ENCODE measurements at places on chromosomes 16 and 17.

DNA sequence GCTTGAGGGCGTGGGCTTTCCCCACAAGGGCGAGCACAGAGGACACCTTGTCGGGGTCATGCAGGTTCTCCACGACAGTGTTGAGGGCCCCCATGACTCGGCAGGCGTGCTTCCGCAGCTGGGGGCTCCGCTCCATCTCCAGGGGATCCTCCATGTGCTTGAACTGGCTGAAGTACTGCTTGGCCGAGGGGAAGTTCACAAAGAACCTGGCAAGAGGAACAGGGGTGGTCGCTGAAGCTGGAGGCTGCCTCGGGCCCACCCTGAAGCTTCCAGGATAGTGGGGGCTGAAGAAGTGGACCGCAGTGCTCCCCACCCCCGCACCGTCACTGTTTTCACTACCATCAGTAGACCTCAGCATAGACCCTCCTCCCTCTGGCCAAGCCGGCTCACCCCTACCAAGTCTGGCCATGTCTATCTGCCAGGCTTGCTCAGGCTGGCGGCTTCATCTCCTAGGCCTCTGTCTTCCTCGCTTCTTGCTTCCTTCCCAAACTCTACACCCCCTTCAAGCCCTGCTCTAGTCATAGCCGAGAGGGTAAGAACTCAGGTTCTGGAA, 5.9 kb downstream of the CYGB start:
- DNase-seq: no peak

- no peak for DNase-seq
These were observed 524 bp downstream of the EFTUD2 start for GRCh38 chr17:44898768-44899073.

DNA sequence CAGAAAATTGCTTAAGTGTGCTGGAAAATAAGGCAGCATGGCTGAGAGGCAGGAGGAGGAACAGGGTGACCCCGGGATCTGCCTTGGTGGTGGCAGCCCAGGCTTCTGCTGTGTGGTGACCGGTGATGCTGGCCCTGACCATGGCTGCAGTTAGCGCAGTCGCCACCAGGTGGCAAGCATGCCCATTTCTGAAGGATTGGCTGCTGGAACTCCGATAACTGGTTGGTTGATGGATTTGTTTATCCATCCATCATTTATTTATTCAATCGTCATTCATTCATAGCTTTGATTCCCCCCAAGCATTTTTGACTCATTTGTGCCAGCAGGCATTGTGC, 29.1 kb upstream of the ITGA3 start:
- DNase-seq: peak; percentile 88

GRCh38 chr16:29857133-29857760, 5.8 kb downstream of the CDIPT start:
- no peak for DNase-seq

- DNase-seq: no peak
These were observed 1.4 kb downstream of the NFAT5 start for GRCh38 chr16:69566981-69567680.

- no peak for DNase-seq
These were observed 5.4 kb downstream of the TNP2 start for GRCh38 chr16:11263737-11264136.

DNA sequence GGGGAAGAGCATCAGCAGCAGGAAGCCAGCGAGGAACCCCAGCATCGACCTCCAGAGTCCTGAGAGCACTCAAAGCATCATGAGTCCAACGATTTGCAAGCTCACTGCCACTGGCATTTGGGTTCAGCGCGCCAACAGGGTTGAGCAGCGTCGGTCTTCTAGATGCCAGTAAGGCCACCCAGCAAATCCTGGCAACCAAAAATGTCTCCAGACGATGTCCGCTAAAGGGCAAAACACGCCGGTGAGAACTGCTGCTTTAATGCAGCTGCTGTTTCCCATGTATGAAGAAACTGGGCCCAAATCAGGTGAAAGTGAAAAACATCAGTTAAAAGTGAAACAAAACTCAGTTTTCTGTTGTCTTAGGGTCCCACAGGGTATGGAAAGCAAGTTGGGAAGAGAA, 70.2 kb downstream of the ANKRD11 start:
- no peak for DNase-seq

DNA sequence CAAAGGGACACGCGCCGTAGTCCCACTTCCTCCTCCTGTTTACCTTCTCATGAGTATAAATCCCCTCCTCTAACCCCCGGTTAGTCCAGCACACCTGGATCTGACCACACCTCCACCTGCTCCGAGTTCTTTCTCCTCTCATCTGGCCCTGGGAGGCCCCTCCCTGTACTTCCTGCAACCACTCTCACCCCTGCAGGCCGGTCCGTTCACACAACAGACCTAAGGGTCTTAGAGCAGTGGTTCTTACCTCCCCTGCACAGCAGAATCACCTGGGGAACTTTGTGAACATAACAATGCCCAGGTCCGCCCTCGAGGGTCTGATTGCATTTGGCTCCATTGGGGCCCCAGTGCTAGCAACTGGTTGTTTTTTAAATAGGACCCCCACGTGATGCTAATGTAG, 24.8 kb downstream of the TMEM114 start:
- no peak for DNase-seq

GRCh38 chr16:63702981-63703590, 1418.8 kb downstream of the CDH11 start:
- DNase-seq: no peak

DNA sequence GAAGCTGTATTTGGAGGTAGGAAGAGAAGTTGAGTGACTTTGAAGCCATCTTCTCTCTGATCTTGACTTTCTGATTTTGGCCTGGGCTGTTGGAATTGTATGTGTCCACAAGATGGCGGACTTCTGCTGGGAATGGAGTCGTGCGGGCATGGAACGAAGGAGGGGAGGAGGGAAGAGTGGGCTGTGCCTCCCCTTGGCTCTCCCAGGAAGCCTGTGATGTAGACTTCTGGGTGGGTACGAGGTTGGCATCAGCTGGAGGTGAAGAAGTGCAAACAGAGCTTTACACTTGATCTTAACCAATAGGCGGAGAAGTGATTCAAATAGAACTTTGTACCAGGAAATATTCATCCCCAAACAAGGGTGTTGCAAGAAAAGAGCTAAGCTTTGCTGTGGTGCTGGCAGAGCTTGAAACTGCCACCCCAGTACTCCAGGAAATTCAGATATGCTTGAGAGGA, 7.4 kb upstream of the TMEM220 start:
- no peak for DNase-seq

DNA sequence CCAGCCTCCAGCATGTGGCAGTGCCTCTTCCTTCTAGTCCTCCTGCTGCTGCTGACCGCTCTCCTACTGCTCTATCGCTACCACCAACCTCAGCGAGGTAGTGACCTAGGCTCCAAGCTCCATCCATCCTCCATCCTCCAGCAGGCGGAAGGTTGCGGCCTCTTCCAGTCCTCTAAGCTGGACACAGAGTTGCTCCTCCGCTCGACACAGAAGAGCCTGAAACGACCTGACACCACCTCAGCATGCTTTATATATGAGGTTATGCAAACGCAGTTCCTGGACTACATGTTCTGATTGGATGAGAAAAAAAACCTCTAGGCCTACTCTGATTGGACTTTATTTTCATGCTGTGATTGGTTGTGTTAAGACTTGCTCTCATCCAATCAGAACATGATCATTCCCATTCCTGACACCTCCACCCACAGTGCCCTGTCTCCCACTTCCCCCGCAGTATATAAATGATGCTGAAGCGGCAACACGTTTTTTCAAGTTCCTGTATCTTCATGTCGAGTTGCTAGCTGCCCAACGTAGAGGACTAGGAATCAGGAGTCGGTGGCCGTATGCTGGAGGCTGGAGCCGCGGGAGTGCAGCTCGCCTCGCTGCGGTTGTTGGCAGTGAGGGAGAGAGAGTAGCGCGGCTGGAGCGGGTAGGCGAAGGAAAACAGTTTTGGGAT, 398.1 kb downstream of the KCNJ18 start:
- no peak for DNase-seq

- DNase-seq: no peak
These were observed 36.5 kb downstream of the TBCD start for GRCh38 chr17:82788206-82789001.

- no peak for DNase-seq
These were observed 22.7 kb downstream of the MYO15B start for GRCh38 chr17:75610103-75610984.

- DNase-seq: no peak
These were observed 20.5 kb upstream of the ITGA3 start for GRCh38 chr17:50035421-50035879.

- DNase-seq: no peak
These were observed 374.0 kb upstream of the ASIC2 start for GRCh38 chr17:33667052-33667509.

GRCh38 chr17:57166803-57167202, 81.8 kb downstream of the AKAP1 start:
- DNase-seq: no peak

GRCh38 chr16:31148896-31149295, 970 bp downstream of the PRSS36 start:
- no peak for DNase-seq

DNA sequence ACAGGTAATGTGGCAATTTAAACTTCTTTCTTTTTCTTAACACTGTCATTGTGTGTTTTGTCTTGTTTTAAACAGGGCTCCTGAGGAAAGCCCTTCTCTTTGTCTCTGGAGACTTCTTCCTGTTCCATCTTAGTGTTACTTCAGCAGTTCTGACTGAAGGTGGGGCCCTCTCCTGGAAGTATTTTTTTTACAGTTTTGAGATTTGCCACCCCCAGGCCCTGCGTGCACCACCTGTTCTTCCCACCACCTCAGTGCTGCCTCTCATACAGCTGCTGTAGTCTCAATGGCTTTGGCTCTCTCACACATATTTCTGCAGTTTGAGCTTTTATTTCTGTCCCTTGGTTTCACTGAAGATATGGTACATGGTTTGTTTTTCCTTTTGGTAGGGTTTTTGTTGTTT, 52.5 kb upstream of the ALDH3A1 start:
- DNase-seq: no peak

- DNase-seq: no peak
These were observed 15.3 kb downstream of the RNF43 start for GRCh38 chr17:58402047-58402446.

GRCh38 chr17:42673885-42674754, 2.7 kb downstream of the PLEKHH3 start:
- no peak for DNase-seq

GRCh38 chr17:3911271-3912053, 4.8 kb downstream of the P2RX1 start:
- no peak for DNase-seq

GRCh38 chr17:13931800-13932460, 137.4 kb upstream of the COX10 start:
- DNase-seq: no peak

GRCh38 chr17:63293323-63294075, 152.6 kb downstream of the CYB561 start:
- DNase-seq: no peak

GRCh38 chr17:38877130-38877851, 7.4 kb downstream of the LASP1 start:
- DNase-seq: peak; percentile 72

DNA sequence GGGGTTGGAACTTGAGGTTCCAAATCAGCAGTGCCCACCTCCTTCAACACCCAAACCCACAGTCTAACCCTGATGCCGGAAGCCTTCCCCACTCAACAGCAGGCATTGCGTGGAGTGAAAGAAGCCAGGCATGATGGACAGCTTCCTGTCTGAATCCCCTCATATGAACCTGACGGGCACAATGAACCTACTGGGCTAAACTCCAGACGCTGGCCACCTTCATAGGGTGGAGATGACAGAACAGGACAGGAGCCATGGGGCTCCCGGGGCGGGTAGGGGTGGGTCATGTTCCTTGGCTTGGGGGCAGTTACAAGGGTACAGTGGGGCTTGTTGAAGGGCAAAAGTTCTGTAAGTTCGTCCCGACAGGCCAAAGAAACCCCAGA, 460 bp upstream of the HSBP1 start:
- DNase-seq: no peak

DNA sequence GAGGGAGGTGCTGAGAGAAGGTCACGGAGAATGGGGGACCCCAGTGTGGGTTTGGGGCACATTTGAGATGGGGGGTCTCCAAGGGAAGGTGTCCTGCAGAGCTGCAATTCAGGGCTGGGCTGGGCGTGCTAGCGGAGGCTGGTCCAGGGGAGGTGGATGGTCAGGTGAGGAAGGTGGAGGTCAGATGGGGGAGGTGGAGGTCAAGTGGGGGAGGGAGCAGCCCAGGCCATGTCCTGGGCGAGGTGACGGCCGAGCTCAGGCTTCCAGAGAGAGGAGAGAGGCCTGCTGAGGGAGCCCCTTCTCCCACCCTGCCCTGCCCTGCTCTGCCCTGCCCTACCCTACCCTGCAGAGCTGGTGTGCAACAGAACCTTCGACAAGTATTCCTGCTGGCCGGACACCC, 6.5 kb downstream of the GCGR start:
- DNase-seq: no peak

DNA sequence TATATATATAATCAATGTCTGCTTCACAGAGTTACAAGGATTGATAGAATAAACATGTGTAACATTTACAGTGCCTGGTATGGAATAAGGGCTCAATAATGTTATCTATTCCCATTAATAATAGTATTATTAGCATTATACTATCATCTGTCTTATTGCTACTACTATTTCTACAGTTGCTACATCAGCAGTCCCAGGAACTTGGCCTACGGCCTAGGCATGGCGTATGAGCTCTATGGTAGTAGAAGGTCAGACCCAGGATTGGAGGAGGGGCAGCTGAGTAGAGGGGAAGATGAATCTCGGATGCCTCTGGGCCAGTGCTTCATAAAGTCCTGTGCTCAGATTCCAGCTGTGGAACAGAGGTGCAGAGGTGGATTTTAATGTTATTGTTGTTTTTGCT, 146.3 kb upstream of the TBX2 start:
- DNase-seq: no peak

GRCh38 chr17:82884341-82884969, 44.6 kb upstream of the ZNF750 start:
- DNase-seq: no peak

- no peak for DNase-seq
These were observed 49.5 kb downstream of the HLF start for GRCh38 chr17:55314061-55314783.

DNA sequence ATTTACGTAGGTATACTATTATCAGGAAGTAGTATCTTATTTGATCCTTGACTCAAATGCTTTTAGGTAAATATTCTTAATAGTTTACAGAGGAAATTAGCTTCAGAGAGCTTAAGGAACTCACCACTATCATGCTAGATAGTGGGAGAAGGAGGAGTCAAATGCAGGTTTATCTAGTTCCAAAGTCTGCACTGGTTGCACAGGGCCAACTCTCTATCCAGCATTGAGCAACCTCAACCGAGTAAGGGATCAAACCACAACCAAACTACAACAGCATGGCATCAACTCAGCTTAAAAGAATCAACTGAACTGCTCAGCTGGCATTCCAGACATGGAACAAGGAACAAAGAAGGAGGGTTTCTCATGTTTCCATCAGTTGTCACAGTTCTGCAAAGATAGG, 306.0 kb downstream of the MAF start:
- no peak for DNase-seq

Measured in coronary artery (tissue), 2 donors.